NCI-H1417 (cell line): ENCODE measurements at places on chromosomes 6 and 20.
A peak's percentile ranks its signal among the peaks of the same experiment; 100 is the strongest.

DNA sequence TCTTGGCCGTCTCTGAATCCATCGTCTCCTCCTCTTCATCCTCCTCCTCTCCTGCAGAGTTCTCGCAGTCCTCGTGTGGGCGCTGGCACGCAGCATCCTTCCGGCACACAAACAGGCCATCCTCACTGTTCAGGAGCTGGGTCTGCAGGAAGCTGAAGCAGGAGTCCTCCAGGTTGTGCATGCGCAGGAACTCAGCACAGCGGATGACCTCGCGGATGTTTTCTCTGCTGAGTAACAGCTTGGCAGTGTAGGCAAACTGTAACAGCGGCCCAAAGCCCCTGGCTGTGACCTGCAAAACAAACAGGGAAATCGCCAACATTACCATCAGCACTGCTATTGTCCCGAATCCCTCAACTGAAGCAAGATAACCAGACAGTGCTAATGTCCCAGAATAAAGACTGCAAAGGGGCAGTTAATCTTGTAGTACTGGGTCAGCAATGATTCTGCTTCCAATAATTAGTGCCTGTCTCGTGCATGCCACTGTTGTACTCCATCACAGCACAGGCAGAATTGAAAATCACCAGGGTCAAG is 57.4 kb downstream of the GJA10 start:
- peak; percentile 91 for DNase-seq

GRCh38 chr20:47501116-47501481 is 588 bp upstream of the NCOA3 start:
- no peak for DNase-seq

GRCh38 chr6:45098256-45098655 is 229.9 kb upstream of the RUNX2 start:
- no peak for DNase-seq

DNA sequence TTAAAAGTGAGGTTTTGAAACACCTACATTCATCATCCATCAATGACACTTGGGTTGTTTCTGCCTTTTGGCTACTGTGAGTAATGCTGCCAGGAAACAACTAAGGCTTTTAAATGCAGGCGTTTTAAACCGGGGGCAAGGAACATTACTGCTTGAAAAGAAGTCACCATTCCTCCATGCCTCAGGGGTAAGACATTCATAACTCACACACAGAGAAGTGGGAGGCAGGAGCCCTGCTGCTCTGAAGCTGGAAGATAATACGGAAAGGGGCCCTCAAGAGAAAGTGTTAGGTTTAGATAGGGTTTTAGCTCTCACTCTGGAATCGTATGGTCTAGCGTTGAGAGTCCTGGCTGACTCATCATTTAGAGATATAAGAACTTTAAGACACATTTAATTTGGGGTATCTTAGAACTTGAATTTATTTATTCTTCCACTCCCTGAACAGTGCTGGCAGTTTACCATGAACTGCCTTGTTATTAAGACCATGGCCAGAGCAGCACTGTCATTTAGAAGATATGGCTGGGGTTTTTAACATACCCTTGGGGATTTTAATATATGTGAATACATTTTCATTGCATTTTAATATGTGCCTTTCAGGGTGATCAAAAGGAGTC is 1.8 kb downstream of the TUBB1 start:
- DNase-seq = no peak

DNA sequence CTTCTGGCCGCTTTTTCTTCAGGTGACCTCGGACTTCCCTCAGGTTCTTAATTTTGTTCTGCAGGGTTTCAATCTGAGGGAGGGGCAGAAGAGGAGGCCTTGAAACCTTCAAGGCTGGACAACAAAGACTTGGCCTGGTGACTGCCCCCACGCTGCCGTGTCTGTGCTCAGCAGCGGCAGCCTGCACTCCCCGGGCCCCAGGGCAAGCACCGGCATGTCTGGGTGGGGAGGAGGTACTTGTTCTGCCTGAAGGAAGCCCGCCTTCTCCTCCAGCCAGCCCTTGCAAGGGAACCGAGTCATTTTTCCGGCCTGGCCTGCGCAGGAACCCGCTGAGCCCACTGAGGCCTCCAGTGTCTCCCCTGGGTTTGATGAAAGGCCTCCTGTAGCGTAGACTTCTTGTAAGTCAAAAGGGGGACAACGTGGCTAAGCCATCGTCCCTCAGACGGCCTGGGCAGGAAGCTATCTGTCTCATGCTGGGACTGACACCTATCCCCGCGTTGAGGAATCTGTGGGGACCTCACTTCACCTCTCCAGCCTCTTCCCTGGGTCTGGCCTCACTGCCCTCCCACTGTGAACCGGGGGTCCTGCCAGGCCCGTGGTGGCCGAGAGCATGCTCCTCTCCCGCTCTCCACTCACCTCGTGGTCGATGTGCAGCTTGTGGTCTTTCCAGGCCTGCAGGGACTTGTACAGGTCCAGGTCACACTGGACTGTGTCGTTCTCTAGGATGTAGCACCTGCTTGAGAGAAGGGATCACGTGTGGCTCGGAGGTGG is 119.9 kb downstream of the SULF2 start:
- no peak for DNase-seq

DNA sequence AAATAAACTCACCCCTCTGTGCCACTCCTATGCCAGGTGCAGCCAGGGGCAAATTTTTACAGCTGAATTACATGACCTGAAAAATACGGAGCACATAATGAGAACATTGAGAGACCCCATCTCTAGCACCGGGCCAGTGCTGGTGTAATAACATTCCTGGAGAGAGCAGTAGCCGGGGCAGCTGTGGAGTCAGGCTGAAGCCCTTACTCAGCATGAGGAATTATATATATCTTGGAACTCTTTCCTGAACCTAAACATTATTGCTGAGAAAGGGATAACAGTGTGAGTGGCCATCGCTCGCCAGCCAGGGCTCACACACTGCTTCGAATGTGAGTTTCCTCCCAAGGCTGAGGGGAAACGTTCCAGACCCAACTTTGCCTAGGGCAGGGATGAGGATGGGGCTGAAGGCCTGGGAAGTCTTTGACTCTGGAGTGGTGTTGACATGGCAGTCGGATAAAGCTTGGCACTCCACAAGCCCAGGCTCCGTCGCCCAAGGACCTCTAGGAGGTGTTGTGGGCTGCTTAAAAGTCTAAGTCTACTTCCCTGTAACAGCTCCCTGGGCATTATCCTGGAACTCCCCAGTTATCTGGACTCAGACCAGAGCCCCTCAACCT is 269.8 kb downstream of the CDC5L start:
- DNase-seq = no peak

DNA sequence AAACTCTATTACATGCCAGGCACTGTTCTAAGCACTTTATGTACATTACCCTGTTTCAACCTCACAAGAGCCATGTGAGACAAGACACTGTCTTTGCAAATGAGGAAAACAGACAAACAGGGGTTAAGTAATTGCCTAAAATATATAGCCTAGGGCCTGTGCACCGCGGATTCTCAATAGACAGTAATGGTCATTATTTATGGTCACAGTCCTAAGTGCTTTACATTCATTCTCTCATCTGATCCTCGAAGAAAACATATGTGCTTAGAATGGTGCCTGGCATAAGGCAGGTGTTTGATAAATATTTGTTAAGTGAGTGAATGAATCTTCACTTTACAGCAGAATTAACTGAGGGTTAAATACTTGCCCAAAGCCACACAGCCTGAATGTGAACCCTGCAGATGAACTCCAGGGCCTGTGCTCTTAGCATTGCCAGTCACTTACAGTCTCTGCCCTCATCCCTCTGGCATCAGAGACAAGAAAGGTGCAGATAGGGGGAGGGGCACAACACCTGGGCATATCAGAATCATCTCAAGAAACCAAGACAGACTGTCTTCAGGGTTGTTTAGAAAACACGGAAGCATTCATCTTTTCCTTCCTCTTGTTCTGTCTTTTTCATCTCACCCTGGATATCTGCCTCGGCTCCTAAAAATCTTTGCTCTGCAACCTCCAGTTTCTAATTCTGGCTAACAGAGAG is 92.8 kb upstream of the SASH1 start:
- DNase-seq = peak; percentile 81

DNA sequence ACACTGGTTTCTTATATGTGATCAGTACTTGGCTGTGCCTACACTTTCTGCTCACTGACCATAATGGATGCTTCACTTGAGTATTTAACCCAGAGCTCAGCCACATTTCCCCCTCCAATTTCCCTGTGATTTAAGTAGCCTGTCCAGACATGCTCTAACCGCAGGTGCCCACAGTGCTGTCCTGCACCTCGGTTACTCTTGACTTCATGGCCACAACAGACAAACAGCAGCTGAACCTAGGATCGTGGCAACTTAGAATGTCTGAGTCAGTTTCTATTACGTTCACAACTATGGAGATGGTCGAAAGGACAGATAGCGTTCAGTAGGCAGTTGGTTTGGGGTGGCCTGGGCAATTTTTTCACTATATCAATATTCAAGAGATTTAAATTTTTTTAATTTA is 306.9 kb upstream of the SGK1 start:
- peak; percentile 32 for DNase-seq

GRCh38 chr6:100693249-100693927 is 187.7 kb downstream of the ASCC3 start:
- DNase-seq = no peak

- no peak for DNase-seq
Measured at GRCh38 chr6:15153191-15153590, 92.7 kb upstream of the JARID2 start.

DNA sequence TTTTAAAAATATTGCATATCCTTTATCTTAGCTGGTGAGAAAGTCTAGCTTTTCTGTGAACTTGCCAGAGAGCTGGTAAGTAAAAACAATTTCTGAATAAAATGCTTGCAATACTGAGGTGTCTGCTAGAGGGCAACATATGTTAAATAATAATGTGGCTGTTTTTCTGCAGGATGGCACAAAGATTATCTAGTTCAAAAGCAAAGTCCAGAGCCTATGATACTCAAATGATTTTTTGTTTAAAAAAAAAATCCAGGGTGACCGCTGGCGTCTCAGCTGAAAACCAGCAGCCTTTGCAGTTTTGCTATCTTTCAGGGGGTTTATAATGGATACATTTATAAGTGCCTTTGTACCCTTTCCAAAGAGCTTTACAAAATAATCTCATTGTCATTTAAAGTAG is 194.9 kb downstream of the PHACTR1 start:
- DNase-seq = peak; percentile 23

GRCh38 chr6:34773916-34774315 is 16.6 kb downstream of the SNRPC start:
- no peak for DNase-seq

GRCh38 chr6:6166064-6166463 is 154.4 kb downstream of the F13A1 start:
- DNase-seq = no peak

DNA sequence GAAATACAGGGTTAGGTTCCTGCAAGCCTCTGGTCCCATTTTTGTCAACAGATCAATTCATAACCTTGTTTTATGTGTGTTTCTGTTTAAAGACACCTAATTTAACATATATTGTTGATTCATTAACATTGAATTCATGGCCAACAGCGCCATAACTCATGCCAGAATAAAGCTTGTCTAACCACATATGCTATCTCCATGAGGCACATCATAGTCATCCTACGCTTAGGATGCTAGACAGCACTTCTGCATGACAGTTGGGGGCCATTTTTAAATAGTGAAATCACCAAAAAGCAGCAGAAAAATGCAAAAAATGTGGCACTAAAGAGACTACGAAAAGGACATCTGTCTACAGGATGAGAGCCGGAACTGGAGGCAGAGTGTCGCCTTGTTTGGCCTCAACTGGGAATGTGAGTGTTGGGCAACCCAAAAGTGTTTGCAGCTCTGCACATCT is 37.9 kb downstream of the TRAM2 start:
- DNase-seq = no peak

- no peak for DNase-seq
Measured at GRCh38 chr6:167770291-167770955, 56.3 kb upstream of the AFDN start.

DNA sequence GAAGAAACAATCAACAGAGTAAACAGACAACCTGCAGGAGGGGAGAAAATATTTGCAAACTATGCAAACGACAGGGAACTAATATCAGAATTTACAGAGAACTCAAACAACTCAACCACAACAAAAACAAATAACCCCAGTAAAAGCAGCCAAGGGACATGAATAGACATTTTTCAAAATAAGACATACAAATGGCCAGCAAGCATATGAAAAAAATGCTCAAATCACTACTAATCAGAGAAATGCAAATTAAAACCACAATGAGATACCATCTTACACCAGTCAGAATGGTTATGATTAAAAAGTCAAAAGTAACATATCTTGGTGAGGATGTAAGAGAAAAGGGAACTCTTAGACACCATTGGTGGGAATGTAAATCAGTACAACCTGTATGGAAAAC is 215.0 kb downstream of the THBS2 start:
- DNase-seq = no peak

- DNase-seq = no peak
Measured at GRCh38 chr20:10771435-10772140, 97.8 kb upstream of the JAG1 start.

- DNase-seq = no peak
Measured at GRCh38 chr6:168056892-168057527, 22.0 kb downstream of the FRMD1 start.

- no peak for DNase-seq
Measured at GRCh38 chr6:21754891-21755290, 161.3 kb downstream of the SOX4 start.

DNA sequence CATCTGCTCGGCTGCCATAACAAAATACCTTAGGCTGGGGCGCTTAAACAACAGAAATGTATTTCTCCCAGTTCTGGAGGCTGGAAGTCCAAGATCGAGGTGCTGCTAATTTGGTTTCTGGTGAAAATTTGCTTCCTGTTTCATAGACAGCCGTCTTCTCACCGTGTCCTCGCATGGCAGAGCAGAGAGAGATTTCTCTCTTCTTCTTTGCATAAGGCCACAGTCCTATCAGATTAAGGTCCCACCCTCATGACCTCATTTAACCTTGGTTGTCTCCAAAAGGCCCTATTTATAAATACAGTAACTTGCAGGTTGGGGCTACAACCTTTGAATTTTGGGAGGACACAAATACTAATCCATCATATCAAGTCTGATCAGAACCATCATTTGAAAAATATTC is 544.3 kb downstream of the KIF16B start:
- DNase-seq = no peak

- no peak for DNase-seq
Measured at GRCh38 chr6:44171899-44172546, 13.4 kb downstream of the CAPN11 start.

DNA sequence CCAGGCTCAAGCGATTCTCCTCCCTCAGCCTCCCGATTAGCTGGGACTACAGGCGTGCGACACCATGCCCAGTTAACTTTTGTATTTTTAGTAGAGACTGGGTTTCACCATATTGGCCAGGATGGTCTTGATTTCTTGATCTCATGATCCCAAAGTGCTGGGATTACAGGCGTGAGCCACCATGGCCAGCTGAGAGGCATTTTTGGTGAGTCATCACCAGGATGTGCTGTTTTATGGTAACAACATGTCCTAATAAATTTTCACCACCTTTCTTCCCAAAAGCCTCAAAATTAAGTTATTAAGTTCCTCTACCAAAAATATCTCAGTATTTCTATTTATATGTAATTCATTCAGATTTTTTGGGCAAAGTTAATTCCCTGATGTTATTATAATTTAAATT is 53.5 kb downstream of the COL21A1 start:
- DNase-seq = no peak
